ENCODE measurements at places on chromosomes 4 and X.

DNA sequence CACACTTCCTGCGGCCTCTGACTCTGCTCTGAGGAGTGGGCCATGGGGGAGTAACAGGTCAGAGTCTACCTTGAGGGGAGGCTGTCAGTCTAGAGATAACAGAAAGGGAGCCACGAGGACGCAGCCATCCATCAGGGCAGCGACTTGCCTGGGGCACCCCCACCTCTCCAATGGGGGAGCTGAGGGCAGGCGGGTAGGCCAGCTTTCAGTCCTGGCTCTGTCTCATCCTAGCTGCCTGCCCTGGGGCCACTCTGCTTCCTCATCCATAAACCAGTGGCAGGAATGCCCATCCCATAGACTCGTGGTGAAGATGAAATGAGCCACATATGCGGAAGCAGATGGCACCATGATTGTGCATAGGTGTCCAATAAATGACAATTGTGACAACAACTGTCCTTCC lies 13.2 kb downstream of the MAGED2 start:
- no peak for DNase-seq

DNA sequence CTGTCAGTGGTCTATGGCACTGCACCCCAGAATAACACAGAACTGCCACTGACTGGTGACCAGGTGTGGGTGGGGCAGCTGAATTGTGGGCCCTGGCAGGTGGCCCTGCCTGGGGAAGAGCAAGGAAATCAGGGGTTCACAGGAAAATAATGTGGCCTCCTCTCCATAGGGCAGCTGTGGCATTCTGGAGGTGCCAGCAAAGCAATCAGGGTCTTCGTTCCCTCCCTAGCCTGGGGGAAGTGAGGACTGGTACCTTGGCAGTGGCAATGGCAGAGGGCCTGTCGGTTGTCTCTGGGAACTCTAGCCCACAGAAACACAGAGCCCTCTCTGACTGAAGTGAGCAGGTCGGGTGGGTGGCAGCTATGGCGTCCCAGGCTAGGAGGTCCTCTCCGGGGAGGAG lies 223.0 kb downstream of the GRIA2 start:
- no peak for DNase-seq

GRCh38 chr4:83552924-83553323 lies 17.0 kb downstream of the GPAT3 start:
- DNase-seq: no peak

DNA sequence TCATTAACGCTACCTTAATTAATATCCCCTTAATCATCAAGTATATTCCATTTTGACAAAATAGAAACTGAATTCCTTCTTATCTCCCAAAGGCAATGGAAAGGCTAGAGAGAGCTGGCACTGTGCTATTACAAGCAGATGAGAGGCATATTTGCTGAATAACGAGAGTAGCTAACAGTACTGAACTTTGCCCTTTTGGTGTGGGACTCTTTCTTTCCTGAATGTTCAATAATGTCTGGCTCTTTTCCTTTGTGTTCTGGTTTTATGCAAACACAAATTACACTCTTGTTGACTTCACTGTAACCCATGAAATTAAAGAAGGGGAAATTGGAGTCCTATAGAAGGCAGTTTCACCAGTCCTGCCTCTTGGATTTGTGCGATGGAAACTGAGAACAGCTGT lies 63.5 kb downstream of the SHROOM3 start:
- no peak for DNase-seq
